LHCN-M2 (cell line): ENCODE measurements at places on chromosomes 3 and 15.

- DNase-seq: no peak
These were observed 43.8 kb downstream of the ADAMTS7 start for GRCh38 chr15:78767331-78767951.

- no peak for DNase-seq
These were observed 8.6 kb upstream of the TCAIM start for GRCh38 chr3:44329946-44330345.

DNA sequence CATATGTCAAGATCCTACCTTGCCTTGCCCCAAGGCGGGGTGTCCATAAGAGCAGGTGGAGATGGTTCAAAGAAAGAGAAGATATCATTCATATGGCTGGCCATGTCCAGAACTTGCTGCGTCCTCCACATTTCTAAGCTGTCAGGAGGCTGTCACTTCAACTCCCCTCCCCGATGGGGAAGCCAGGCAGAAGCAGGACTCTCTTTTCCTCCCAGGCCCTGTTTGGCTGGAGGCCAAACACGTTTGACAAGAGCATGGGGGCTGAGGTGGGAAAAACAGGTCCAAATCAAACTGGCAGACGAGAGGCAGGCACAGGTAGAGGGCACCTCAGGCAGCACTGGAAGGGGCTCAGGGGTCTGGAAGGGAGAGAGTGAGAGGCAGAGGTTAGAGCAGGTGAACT, 37.7 kb downstream of the MESD start:
- no peak for DNase-seq

- DNase-seq: no peak
These were observed 117.5 kb upstream of the TMC3 start for GRCh38 chr15:81491414-81492096.

- DNase-seq: no peak
These were observed 33.2 kb downstream of the ST3GAL6 start for GRCh38 chr3:98796334-98796733.

DNA sequence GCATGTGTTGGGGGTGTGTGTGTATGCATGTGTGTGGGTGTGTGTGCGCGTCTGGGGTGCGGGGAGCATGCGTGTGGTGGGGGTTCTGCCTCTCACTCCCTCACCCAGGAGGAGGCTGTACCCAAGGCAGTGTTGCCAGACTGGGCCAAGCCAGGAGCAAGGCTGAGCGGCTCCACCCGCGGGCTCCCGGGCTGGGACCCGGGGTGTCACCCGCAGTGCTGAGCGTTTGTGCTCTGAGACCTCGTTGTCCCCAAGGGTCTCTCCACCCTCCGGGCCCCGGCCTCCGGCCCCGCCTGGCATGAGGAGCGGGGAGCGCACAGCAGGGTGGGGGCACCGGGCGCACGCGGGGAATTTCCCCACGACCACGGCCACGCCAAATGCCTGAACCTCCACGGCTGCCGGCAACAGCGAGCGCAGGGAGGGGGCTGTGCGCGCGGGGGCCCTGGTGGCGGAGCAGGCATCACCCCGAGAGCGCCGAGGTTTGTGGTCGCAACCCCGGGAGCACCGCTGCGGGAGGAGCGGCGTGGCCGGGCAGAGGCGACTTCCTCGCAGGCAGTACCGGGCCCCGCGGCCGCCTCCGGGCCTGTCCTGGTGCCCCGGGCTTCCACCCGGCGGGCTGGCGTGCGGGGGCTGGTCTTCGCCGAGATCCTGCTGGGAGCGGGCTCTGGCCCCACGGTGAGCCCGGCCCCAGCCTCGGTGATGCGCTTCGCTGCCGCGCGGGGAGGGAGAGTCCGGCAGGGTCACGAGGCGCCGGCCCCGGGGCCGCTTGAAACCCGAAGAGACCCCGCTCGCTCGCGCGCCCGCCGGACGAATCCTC, 7.4 kb upstream of the OCA2 start:
- no peak for DNase-seq

- DNase-seq: no peak
These were observed 46.9 kb downstream of the MLH1 start for GRCh38 chr3:37040231-37040630.

GRCh38 chr15:75361989-75362641, 6.3 kb downstream of the MAN2C1 start:
- no peak for DNase-seq

DNA sequence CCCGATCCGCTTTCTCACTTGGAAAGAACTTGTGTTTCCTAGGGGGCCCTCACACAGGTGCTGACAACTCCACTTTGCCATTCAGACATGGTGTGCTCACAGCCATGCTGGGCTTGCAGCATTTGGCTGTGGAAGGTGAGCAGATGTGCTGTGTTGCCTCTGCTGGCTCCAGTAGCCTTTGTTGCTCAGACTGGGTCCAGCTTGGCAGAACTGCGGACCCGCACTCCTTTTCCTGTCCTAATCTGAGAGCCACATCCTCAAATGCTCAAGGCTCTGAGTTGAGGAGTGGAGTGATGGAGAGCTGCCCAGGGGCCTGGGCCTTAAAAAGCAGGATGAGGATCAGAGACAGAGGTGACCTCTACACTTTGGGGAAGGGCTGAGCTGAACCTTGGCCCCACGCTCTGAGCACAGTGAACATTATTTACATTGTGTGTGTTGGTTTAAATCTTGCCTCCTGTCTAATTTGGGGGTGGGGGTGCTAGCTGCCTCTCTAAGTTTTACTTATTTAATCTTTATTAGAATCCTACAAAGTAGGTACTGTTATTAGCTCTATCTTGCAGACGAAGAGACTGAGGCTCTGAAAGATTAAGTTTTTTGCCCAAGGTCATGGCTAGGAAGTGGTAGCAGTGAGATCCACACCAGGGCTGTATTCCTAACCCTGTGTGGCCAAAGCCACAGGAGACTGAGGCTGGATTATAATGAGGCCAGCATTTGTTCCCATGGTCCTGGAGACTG, 17.2 kb downstream of the ACOX2 start:
- DNase-seq: no peak

DNA sequence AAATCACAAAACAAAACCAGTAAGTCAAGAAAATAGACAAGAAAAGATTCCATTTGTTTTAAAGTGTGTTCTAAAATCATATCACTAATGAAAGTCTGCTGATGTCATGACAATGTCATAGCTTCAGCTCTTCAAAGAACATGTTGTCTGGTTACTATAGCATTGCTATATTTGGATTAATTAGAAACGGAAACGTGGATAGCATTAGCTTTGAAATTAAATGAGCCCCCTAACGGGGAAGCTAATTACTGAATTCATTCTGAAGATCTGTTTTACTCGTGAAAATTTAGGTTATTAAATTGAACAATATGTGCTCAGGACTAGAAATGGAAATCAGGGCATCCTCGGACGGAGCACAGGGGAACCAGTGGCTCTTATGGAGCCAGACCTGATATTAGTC, 316.7 kb upstream of the AGTR1 start:
- no peak for DNase-seq

DNA sequence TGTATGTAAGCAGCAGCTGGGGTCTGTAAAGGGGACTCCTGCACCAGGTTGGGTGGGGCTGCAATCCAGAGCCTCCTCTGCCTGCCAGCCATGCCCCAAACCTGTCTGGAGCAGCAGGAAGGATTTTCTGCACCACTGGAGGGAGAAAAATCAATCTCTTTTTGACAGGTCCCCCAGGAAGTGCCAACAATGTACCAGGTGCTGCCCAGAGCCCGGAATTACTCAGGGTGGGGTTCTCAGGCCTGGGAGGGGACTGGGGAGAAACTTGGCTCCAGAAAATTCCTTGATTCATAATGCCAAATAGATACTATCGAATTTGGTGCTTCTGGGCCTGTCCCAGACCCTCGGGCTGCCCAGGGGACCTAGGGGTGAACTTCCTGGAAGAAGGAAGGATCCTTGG, 52.6 kb downstream of the WNT7A start:
- DNase-seq: no peak

DNA sequence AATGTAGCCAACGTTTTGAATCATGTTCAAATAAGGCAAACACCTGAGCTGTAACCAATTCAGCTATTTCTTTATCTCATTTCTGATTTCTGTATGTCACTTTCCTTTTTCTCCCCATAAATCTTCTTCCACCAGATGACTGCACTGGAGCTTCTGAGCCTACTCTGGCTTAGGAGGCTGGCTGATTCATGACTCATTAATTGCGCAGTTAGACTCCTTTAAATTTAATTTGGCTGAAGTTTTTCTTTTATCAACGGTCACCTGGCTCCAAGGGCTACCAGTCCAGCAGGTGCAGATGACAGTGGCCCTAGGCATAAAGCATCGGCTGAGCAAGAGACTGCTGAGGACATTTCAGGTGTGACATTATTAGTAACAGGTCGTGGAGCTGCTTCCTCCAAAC, 39.6 kb upstream of the ITGA11 start:
- DNase-seq: peak; percentile 3

DNA sequence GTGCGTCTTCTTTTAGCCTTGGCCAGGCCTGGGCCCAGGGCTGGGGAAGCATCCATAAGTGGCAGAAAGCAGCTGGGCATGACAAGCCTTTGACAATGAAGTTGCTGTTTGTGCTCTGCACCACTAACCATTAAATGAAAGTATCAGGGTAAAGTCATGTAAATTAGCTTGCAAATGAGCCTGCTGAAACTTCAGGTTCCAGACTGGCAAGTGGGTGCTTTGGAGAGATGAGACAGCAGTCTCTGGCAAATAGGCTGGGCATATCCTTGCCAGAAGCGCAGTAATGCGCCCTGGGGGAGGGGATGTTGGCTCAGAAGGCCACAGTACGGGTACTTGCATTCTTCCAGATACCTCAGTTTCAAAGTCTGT, 40.7 kb downstream of the RAB6B start:
- DNase-seq: no peak

- DNase-seq: peak; percentile 13
These were observed 49.0 kb downstream of the KY start for GRCh38 chr3:134601539-134602439.

DNA sequence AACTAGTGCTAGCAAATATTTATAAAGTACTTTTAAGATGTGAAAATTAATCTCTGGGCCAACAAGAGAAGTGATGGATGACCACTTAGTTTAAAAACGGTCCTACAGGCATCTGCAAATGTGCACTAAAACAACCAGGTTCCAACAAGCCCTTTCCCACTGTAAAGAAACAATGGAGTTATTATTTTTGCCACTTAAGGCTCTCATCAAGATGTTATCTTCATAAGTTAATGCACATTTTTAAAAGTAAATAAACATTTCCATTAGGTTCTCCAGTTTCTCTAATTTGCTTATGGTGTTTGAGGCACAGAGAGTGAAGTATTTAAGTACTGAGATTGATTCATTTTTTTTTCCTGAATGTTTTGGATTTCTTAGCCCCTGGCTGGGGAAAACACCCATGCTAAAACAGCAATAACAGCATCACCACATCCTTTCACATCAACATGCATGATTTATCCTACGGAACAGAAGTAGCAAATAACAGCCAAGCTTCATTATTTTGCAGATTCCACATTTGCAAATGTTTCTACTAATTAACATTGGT, 20.8 kb downstream of the ABI3BP start:
- no peak for DNase-seq

DNA sequence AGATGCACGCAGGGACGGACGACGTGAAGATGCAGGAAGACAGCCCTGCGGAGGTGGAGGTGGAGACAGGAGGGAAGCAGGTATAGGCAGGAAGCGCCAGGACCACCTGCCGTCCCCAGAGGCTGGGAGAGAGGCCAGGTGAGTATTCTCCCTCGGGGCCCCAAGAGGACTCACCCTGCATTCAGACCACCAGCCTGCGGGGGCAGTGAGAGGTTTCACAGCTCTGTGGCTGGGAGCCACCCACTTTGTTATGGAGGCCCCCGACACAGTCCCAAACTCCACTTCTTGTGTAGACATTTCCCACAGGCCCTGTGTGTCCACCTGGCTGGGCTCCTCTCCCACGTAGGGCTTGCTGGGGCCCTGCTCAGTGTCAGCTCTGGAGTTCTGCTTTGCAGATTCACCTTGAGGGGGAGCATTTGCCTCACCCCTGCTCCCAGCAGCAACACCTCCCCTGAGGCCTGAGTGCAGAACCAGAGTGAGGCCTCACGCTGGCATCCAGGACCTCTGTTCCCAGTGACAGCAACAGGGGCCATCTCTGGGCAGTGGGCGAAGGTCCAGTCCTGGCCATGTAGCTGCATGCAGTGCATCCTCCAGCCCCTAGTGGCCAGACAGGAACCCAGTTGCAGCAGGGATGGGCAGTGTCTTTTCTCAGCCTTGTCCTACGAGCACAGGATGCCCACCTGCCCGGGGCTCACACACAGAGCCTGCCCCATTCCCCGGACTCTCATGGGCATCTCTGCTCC, 119.4 kb upstream of the IQSEC1 start:
- DNase-seq: no peak

DNA sequence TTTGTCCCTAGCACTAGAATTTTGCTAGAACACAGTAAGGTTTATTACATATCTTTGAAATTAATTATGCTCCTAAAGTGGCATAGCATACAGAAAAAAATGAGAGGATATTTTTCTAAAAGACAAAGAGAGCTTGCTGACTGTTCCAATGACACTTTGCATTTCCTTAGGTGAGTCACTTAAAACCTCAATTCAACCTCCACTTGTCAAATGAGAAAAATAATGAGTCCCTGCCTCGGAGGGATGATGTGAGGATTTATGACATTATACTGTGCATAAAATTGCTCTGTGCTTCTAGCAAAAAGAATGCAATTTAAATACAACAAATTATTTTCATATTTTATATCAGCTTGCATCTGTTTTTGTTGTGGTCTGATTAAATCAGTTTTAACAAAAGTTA, 1417.0 kb upstream of the ALCAM start:
- no peak for DNase-seq

DNA sequence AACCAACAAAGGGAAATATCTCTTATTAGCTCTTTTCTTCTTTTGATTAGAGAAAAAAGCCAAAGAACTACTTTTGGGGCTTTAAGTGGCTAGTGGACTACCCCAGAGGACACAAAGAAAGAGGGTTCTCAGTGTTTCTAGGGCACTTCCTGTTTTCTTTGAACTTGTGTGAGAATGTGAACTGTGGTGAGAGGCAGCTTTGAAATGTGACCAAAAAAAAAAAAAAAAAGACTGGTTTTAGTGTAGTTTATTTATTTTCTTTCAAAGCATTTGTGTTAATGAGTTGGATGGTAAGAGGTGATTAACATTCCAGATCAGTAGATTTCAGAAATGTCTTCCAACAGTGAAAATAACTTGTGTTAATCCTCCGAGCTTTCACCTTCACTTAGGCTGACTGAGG, 32.4 kb downstream of the SELENOT start:
- DNase-seq: no peak

GRCh38 chr3:179713643-179714090, 60.8 kb downstream of the USP13 start:
- peak; percentile 79 for DNase-seq
